ENCODE measurements at places on chromosomes 6 and 20.

- DNase-seq, result no peak
Observed at GRCh38 chr20:52747845-52748284, 224.3 kb upstream of the TSHZ2 start.

DNA sequence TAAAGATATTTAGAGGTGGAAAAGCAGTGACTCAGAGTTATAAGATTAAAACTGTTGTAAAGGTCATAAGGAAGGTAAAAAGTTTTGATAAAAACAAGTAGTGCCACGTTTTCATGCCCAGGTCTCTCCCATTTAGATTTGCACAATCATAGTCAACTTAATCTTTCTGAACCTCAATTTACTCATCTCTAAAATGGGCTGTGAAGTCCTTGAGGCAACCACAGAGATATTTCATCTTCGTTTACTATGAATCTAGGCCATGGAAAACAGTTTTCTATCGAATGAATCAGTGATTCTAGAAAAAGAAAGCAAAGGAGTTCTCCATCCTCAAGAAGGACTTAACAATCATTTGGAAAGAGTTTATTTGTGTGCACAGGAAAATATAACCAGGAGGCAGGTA lies 190.2 kb downstream of the EDN1 start:
- DNase-seq, result no peak

GRCh38 chr6:10421158-10421920 lies 6.5 kb upstream of the TFAP2A start:
- DNase-seq, result no peak

GRCh38 chr6:21321076-21321475 lies 272.5 kb upstream of the SOX4 start:
- DNase-seq, result no peak
